Esophagus squamous epithelium (tissue), 5 donors: ENCODE measurements at places on chromosomes 6 and 20.

DNA sequence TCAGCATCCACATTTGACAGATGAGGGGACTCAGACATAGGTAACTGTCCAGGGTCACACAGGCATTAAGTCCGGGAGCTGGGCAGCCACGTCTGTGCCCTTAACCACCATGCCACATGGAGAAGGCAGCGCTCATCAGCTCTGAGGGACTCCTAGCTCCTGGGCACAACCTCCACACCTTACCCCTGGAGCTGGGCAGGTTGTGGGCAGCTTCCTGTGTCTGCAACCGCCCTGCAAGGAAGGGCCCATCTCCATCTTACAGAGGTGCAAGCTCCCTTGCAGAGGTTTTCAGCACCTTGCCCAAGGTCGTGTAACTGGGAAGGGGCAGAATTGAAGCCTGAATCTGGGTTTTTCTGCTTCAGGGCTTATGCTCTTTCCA, 7.9 kb downstream of the CCDC167 start:
- DNase-seq: no peak

DNA sequence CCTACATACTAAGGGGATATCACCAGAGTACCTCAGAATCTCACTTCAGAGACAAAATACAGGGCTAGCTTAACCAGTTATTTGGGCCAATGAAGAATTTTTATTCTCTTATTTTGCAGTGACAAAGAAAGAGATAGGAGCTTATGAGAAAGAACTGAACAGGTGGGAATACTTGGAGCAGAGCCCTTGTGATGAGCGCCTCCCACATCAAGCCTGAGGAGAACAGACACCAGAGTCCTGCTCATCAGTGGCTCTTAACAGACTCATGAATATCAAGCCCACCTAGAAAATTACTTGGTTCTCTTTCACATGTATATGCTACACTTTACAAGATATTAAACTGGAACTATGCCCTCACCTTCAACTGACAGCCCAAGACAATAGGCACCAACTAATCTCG, 99.0 kb downstream of the FAXC start:
- no peak for DNase-seq

GRCh38 chr6:13978102-13978640, 53.4 kb downstream of the RNF182 start:
- DNase-seq: no peak

DNA sequence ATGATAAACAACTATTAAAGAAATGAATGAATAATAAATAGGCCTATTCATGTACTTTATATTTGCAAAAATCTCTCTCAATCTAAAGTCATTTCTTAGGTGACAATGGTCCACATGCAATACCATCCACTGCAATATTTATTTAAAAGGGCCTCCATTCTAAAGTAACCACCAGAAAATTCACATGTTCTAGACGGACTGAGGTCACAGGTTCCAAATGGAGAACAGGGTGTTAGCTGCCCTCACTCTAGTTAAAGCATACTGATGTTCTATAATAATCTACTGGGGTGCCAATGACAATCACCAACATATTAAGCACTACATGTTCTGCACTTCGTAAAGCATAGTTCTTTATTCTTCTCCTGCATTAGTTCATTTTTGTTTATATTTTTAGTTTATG, 1.2 kb downstream of the HBS1L start:
- DNase-seq: no peak

GRCh38 chr6:149248693-149249369, 68.7 kb upstream of the TAB2 start:
- DNase-seq: no peak

GRCh38 chr20:48282591-48283228, 497.4 kb upstream of the SULF2 start:
- DNase-seq: no peak

- DNase-seq: no peak
Measured at GRCh38 chr6:43758617-43759050, 11.4 kb upstream of the VEGFA start.

- DNase-seq: no peak
Measured at GRCh38 chr20:50017160-50017559, 34.4 kb downstream of the SNAI1 start.

GRCh38 chr6:154440422-154441043, 70.0 kb downstream of the CNKSR3 start:
- DNase-seq: no peak

- DNase-seq: no peak
Measured at GRCh38 chr6:134041093-134041492, 11.3 kb downstream of the SLC2A12 start.

DNA sequence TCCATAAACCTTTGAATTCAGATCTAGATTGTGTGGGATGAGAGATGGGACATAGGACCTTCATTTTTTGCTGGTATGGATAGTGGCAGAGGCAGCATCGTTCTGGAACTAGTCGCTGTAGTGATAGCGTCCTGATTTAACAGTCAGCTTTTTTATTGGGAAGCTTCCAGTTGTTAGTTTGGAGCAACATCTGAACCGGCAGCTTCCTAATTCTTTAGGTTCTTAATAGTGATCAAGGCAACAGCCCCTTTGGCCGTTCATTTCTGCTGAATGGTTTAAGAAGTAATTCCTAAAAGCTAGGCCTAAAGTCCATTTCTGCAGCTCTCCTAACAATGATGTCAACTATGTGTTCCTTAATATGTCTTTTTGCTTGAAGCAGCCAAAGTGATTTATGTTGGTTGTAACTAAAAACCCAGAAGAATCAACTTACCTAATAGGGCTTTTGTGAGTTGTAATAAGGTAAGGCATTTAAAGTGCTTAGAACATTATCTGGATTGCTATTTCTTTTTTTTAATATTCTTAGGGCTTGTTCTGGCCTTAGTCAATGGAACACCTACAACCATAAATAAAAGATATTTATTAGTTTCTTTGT, 90.3 kb downstream of the SHLD1 start:
- no peak for DNase-seq

GRCh38 chr6:144066741-144067484, 28.5 kb downstream of the SF3B5 start:
- no peak for DNase-seq

DNA sequence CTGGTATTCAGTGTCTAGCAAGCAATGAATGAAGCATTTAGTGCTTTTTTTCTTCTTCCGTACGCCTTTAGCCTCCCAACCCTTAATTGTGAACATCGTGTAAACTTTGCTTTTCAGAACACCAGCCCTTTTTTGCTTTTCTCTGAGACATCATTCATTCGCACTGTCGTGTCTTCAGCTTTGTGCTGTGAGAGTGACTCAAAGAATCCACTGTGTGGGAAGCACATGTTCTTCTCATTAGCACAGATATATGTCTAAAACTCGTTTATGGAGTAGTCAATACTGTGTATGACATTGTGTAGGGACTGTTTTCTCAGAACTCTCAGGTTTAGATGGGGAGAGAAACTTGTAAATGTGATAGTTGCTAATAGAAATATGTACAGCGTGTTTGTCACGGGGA, 279.1 kb downstream of the FARS2 start:
- DNase-seq: no peak

- DNase-seq: no peak
Measured at GRCh38 chr6:42690151-42690702, 32.2 kb downstream of the PRPH2 start.

- no peak for DNase-seq
Measured at GRCh38 chr6:43105538-43106222, 29.6 kb downstream of the PTK7 start.

DNA sequence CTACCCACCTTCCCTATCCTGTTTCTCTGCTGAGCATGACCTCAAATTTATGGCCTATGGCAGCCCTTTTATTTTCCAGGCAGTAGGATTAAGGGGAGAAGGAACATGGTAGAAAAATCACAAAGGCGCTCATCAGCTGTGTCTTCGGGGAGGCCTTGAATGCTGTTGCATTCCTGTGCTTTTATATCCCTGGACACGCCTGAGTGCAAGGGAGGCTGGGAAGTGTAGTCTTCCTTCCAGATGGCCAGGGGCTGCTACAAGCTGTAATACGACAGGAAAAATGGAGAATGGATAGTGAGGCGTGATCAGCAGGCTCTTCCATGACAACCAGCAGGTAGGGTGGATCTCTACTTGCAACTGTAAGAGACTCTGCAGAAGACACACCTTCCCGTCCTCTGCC, 210.9 kb upstream of the GGTLC1 start:
- DNase-seq: no peak

DNA sequence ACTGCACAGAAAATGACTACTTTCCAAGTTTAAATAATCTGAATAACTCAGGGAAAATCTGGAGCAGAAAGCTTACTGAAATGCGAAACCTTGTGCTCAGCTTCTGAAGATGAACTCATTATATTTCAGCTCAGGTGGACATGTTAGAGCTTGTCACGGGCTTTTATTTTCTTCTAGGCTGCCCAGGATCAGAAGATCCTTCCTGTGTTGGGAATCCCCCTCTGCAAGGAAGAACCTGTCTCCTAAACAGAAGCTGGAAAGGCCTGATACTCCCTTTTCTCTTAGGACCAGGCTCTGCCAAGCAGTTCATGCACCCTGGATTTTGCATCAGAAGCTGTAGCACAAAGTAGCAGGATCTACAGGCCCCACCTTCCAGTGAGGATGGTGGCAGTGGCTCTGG, 5.1 kb upstream of the SLC2A12 start:
- no peak for DNase-seq

DNA sequence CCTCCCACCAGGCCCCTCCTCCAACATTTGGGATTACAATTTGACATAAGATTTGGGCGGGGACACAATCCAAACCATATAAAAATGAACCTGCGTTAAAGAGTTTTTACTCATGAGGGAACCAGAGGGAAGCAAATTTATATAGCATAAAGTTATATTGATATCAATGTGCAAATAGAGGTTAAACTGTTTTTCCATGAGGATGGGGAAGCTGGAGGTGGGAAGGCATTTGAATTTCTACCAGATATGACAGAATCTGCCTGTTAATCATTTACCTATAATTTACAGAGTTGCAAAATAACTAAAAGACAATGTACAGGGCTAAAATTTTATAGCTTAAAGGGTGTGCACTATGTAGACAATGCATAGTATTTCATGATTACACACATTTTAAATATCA, 322.0 kb upstream of the FKBP1C start:
- no peak for DNase-seq

DNA sequence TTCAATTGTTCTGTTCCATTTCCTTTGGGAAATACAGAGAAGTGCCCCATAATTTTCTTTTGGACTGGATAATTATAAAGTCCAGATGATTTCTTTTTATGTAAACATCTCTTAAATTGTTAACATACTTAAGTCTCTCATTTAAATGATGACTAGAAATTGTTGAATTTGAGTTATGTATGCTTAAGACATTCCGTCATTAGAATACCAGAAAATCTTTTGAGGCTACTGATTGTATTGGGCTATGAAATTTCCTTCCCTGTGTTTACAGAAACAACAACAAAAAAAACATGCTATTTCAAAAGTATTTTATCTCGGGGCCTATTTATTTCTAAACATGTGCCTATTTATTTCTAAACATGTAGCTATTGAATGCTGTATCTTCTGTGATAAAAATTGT, 125.4 kb downstream of the SH3BGRL2 start:
- no peak for DNase-seq

GRCh38 chr20:53332022-53332837, 261.4 kb downstream of the ZNF217 start:
- no peak for DNase-seq
